Activated CD8-positive, alpha-beta memory T cell treated with anti-CD3 and anti-CD28 coated beads for 24 hours (primary cell): ENCODE measurements at places on chromosomes 7 and 10.

- DNase-seq = no peak
Observed at GRCh38 chr10:38007991-38008390, 2.5 kb upstream of the ZNF33A start.

DNA sequence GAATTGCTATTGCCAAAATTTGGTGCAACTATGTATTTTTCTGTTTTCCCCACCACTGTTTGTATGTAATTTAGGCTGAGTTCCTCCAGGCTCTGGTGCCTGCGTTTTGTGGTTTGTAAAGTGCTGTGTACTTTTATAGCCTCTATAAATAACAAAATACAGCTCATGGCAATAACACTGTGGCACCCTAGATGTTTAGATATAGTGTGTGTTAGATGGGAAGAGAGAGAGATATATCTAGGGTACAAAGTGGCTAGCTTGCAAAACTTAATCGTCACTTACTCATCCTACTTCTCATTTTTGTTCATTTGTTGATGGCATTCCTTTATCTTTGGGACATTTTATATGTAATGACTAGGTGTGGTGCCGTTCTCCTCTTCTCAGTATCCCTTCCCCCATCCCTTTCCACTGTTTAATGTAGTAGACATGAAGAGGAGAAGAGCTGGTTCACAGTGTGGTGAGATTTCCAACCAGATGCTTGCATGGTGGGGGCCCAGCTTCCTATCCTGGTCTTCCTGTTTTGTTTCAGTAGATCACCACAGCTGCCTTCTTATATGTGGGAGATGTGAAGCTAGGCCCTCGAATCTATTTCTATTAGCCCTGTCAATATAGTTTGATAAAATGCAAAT lies 115.0 kb downstream of the SND1 start:
- no peak for DNase-seq

GRCh38 chr10:24661376-24661775 lies 62.3 kb downstream of the ARHGAP21 start:
- DNase-seq = no peak

- DNase-seq = peak; percentile 73
Observed at GRCh38 chr10:21173802-21174714, 276.9 kb upstream of the NEBL start.

DNA sequence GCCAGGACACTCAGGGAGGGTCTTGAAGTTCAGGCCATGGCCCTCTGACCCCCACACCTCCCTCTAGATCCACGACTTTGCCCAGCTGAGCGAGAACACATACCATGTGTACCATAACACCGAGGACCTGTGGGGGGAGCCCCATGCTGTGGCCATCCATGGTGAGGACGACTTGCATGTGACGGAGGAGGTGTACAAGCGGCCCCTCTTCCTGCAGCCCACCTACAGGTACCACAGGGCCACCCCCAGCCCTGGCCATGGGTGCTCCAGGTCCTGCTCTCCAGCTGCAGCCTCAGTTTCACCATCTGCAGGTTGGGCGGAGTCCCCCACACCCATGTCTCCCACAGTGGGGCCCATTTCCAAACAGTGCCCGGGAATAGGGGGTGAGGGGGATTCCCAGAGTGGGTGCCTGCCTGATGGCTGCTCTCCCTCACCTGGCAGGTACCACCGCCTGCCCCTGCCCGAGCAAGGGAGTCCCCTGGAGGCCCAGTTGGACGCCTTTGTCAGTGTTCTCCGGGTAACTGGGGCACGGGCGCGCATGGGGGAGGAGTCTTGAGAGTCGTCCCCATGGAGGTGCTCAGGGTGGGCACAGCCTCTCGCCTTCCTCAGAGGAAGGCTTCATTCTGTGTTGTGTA lies 54.1 kb downstream of the PALD1 start:
- no peak for DNase-seq

- no peak for DNase-seq
Observed at GRCh38 chr7:29292886-29293658, 98.5 kb downstream of the CHN2 start.

DNA sequence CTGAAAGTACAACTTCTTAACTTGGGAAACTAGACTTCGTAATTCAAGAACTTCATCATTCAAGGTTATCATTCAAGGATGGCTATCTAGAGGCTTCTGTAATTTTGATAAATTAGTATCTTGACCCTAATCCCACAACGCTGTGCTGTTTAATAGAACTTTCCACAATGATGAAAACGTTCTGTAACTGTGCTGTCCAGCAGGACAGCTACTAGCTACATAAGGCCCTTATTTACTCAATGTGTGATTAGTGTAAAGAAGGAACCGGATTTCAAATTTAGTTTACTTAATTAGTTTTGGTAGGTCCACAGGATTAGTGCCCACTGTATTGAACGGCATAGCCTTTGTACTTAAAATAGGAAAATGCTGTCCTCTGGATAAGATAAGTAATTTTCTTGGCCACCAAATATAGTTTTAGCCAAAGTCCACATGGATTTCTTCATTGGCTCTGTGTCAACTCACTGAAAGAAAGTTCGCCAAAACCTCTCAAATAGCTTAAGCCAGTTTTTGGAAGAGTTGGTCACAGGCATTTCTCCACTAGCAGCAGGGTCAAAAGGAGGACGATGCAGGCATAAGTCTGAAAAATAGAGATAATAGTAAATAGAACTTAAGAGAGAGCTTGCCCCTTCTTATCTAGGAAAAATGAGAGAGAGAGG lies 17.3 kb downstream of the DGKI start:
- DNase-seq = no peak

DNA sequence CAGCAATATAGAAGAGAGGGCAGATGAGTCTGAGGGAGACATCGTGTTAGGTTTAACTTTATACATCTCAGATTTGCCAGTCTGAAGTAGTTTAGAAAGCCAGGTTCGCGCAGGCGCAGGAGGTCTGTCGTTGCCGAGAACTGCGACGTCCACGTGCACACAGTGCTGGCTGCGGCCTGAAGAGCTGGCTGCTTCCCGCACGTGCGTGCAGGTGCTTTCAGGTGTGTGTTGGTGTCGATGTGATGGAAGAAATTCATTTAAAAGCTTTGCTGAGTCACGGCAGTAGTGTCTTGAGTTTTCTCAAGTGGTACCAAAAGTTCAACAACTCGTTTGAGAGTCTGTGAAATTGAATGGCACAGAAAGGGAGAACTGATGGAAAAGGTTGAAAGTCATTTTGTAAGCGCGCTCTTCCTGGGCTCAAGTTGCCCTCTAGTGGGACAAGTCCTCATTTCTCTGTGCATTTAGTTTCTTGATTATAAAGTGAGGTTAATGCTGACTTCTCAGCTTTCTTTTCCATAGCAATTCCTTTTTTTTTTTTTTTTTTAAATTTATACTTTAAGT lies 18.6 kb downstream of the WDR37 start:
- DNase-seq = no peak

DNA sequence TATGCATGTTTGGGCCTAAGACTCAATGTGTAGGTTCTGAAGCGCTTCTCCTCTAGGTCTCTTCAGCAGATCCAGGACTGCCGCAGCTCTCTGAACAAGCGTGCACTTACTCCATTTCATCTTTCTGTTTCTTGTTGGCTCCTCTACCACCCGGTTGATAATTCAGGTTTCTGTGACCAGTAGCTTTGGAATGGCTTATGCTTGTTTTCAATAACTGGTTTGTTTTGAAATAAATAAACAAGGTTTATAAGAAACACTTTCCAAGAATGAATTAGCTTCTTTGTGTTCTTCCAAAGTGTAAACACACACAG lies 1.5 kb downstream of the MDFIC start:
- no peak for DNase-seq

GRCh38 chr7:105887569-105888189 lies 11.3 kb upstream of the ATXN7L1 start:
- DNase-seq = no peak

GRCh38 chr7:156677374-156678054 lies 36.9 kb downstream of the RNF32 start:
- no peak for DNase-seq

GRCh38 chr10:101481256-101481655 lies 106.8 kb downstream of the POLL start:
- no peak for DNase-seq

DNA sequence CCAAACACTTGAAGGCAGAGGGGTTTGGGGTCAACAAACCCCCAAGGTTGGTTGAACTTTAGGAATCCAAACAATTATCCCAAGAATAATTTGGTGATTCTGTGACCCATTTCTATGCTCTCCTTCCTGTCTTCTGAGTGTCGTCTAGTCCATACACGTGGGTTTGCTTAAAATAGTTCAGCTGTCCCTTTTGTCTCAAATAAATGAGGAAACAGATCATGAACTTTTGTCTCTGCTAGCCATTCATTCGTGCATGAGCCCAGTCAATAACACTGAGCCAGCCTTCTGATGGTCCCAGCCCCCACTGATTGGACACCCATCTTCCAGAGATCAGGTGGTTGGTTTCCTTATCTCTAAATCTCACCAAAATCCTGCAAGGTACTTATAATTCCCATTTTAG lies 255.4 kb downstream of the PRPF18 start:
- DNase-seq = no peak

DNA sequence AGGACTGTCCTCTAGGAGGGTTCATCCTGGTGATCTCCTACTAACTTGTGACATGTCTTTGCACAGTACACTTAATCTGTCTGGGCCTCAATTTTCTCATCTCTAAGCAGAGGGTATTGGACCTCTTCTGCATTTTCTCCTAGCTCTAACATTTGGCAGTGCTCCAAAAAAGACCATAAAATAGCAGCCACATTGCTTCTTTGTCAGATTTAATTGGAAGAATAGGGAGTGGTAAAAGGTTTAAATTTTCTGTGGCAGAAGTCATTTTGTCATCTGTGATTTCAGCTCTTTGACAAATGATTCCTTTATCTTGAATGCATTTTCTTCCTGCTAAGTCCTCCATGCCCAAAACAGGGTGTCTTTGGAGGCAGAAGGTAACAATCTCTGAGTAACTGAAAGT lies 289.9 kb upstream of the LRGUK start:
- no peak for DNase-seq

GRCh38 chr10:58820861-58821751 lies 308.4 kb downstream of the BICC1 start:
- no peak for DNase-seq
